Jurkat, Clone E6-1 (cell line): ENCODE measurements at places on chromosomes 11 and 22.

DNA sequence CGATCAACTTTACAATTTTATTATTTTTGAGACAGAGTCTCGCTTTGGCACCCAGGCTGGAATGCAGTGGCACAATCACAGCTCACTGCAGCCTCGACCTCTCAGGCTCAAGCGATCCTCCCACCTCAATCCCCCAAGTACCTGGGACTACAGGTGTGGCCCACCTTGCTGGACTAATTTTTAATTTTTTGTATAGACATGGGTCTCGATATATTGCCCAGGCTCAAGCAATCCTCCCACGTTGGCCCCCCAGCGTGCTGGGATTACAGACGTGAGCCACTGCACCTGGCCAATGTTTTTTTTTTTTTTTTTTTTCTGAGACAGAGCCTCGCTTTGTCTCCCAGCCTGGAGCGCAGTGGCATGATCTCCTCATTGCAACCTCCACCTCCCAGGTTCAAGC, 2.0 kb upstream of the PPFIA1 start:
- DNase-seq: no peak

DNA sequence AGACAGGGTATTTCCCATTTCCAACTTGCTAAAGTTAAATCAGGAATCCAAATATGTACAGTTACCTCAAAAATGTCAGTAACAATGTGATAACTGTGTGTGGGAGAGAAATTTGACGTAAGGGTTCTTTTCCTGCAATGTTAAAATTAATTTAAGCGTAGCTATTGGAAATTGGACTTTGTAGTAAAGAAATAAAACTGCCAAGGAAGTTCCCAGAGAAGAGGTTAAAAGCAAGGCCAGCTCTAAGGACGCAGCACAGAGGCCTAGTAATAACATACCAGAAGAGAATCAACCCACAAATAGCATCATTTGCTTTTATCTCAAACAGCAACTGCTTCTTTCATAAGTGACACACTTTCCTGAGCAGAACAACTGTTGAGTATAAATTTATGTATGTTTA, 36.8 kb upstream of the GRIA4 start:
- no peak for DNase-seq

GRCh38 chr11:1881442-1882264, 10.0 kb downstream of the PRR33 start:
- DNase-seq: no peak

DNA sequence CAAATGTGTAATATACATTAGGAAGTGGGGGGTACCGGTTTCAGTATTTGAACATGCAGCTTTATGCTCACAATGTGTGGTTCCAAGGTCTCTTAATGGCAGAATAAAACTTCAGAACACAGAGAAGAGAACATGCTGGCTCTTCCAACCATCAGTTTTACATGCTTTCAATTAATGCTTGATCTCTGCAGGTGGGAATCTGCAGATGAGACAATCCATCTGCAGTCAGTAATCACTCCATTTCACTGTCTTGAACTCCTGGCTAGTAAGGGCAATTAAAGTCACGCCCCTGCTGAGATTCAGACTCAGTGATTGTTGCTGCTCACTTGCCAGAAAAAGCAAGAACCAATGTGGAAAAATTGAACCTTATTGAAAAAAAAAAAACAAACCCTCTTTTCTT, 945.7 kb downstream of the DLG2 start:
- no peak for DNase-seq

GRCh38 chr11:118896921-118897591, 13.4 kb downstream of the CXCR5 start:
- no peak for DNase-seq

DNA sequence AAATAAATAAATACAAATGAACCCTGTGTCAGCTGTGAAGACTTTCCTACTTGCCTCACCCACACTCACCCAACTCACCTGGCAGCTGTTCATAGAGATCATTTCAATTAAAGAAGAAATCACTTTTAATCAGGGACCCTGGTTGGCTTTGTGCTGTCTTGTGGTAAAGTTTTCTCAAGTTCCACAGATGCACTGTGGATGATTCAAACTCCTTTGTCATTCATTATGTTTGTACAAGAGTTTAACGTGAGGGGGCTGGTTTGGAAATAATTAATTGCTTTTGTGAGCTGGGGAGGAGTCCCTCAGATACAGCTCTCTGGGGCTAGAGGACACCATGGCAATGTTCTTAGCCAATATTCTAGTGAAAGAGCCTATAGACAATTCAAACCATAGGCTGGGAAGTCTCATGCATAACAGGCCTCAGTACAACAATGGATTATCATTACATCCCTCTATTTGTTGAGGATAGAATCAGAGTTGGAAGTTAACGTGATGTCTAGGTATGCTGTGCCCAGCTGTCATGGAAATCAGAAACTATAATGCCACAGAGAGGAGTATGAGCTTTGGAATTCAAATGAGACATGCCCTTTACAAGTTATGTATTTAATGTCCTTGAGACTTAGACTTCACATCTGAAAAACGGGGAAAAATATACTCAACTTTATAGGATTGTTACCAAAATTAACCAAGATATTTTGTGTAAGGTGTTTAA, 698.5 kb downstream of the KCNA4 start:
- no peak for DNase-seq

GRCh38 chr11:111633248-111633647, 31.0 kb downstream of the SIK2 start:
- no peak for DNase-seq

GRCh38 chr22:41038732-41039131, 53.7 kb upstream of the EP300 start:
- DNase-seq: no peak

DNA sequence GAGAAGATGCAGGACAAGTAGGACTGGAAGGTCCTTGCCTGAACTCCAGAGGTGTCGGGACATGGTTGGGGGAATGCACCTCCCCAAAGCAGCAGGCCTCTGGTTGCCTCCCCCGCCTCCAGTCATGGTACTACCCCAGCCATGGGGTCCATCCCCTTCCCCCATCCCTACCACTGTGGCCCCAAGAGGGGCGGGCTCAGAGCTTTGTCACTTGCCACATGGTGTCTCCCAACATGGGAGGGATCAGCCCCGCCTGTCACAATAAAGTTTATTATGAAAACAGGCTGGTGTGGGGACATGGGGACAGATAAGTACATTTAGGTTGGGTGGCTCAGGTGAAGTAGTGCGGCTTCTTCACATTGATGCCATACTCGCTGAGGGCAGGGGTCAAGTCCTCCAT, 1.4 kb downstream of the TAF10 start:
- DNase-seq: no peak

- DNase-seq: no peak
Observed at GRCh38 chr11:117914398-117914761, 14.8 kb downstream of the TMPRSS13 start.

- peak; percentile 92 for DNase-seq
Observed at GRCh38 chr11:61332797-61333549, at the start of the genes DDB1 and TKFC. DDB1 (minus strand) TSS chr11:61333105; CDS start chr11:61332968, 137 bp downstream. TKFC (plus strand) TSS chr11:61333228; CDS start chr11:61334729, 1,501 bp downstream.

DNA sequence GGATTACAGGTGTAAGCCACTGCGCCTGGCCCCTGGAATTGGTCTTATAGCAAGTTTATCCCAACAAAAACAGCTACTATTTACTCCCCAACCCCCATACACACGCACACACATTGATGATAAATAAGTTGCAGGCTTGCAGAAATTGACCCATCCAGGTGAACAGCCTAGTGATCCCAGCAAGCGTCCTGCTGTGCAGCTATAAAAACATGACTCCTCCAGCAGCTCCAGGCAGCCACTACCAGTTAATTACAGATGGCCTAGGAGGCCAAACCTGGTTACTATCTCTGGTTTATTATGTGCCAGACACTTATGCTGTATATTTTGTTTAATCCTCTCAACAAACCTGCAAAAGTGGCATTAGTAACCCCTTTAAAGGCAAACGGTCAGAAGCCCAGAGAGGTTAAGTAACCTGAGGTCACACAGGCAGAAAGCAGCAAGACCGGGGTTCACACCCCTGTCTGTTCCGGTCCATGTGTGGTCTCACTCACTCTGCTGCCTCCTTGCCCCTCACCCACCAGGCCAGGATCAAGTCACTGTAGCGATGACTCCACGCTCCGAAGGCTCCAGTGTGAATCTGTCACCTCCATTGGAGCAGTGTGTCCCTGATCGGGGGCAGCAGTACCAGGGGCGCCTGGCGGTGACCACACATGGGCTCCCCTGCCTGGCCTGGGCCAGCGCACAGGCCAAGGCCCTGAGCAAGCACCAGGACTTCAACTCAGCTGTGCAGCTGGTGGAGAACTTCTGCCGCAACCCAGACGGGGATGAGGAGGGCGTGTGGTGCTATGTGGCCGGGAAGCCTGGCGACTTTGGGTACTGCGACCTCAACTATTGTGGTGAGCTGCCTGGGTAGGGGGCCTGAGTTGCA, 6.6 kb downstream of the F2 start:
- no peak for DNase-seq

- no peak for DNase-seq
Observed at GRCh38 chr22:45860201-45860600, 116.8 kb downstream of the WNT7B start.

- no peak for DNase-seq
Observed at GRCh38 chr11:57842873-57843272, 81.3 kb downstream of the CTNND1 start.

- peak; percentile 38 for DNase-seq
Observed at GRCh38 chr22:44192098-44192815, 11.5 kb downstream of the PARVG start.

DNA sequence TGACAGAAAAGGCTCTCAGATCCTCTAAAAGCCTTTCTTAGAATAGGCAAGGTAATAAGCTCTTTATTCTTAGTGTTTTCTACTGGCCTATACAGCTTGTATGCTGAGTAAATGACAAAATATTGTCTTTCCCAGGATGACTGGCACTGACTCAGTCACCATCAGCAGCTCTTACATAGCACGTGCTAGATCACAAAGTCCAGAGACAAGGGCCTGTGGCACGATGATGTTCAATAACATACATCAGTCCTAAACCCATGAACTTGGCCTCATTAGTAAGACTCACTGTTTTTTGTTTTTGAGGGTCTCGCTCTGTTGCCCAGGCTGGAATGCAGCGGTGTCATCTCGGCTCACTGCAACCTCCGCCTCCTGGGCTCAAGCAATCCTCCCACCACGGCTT, 42.7 kb downstream of the CELF1 start:
- no peak for DNase-seq

- DNase-seq: no peak
Observed at GRCh38 chr11:110262072-110262403, 34.4 kb downstream of the RDX start.

DNA sequence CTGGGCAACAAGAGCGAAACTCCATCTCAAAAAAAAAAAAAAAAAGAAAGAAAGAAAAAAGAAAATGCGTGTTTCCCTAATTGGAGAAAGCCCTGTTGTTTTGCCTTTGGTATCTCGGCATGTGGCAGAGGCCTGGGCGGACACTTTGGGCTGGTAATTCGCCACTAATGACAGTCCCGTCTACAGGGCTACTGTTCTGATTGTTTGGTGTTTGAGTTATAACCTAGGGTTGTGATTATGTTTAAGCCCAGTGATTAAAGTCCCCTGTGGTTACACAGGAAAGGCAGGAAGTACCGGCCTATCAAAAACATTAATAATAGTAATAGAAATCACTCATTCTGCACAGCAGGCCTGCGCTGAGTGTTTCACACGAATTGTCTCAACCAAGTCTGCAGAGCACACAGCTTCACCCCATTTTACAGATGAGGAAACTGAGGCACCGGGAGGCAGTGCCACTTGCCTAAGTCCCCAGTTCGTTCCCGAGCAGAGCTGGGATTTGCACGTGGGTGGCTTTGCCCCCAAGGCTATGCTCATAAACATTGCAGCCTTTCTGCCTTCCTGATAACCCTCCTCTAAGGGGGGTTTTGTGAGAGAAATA, 39.1 kb upstream of the GRAMD4 start:
- no peak for DNase-seq

DNA sequence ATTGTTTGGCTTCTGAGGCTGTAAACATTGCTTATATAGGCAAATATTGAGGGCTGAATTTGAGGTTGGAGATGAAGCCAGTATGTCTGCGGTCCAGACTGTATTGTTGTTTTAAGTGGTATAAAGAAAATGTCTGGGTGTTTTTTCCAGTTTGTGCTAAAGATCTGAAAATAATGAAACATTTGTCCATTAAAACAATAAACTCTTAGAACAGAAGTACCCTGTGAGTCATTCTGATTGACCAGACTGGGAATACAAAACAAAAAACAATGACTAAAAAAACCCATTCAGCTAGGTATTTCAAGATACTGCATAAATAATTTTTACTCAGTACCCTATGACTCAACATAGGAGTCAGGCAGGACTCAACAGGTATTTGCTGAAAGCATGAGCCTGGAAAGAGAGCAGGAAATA, 20.4 kb downstream of the ALKBH8 start:
- DNase-seq: no peak

DNA sequence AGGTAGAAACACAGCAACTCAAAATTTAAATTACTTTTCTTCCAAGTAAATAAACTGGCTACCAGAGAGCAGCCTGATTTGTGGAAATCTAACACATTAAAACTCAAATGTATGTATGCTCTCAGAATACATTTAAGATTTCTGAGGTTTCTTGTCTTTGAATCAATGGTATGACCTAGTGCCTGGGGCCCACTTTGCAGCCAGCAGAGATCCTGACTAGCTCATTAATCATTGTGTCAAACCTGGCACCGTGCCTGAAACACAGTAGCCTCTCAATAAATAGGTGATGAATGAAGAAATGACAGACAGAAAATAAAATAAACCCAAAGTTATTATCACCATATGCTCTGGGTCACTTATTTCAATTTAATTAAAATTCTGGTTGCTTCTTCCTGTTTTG, 176.2 kb upstream of the FAT3 start:
- no peak for DNase-seq

GRCh38 chr11:1335811-1336761, 26.7 kb upstream of the TOLLIP start:
- peak; percentile 64 for DNase-seq

DNA sequence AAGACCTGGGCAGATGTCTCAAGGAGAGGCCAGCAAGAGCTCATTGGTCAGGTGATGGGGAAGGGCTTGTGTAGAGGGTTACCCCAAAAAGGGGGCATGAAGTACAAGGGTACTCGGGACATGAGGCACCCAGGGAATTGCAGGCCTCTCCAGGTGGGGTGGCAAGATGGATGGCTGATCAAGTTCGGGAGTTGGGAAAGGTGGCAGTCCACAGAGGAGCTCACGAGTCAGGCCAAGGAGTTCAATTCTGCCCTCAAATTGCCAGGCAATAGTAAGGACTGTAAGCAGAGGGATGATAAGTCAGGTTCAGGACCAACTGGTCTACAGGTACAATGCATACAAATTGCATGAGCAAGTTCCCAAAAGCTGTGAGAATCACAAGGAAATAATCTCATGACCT, 42.3 kb upstream of the SLC25A1 start:
- DNase-seq: no peak

GRCh38 chr22:38129856-38130255, 19.4 kb upstream of the BAIAP2L2 start:
- DNase-seq: no peak

DNA sequence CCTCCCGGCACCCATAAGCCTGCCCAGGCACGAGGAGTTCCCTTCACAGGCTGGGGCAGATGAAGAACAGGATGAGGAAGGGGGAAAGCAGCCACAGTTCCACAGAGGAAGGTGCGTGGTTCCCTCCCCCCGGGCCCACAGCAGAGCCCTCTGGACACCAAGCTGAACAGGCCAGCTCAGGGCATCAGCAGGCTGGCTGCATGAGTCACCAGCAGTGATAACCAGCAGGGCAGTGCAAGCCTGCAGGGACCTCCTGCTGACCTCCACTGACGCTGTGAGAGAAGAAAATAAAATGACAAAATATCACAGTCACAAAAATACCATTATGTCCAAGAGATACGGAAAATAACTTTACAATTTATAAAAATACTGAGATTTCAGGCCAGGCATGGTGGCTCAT, 11.5 kb downstream of the RTL6 start:
- no peak for DNase-seq

- no peak for DNase-seq
Observed at GRCh38 chr11:80849253-80849652, 1408.4 kb upstream of the TENM4 start.
